Activated CD4-positive, alpha-beta T cell treated with anti-CD3 and anti-CD28 coated beads, Interleukin-2, amount 50 U/mL, for 24 hours (primary cell): ENCODE measurements at places on chromosomes 3 and 15.

DNA sequence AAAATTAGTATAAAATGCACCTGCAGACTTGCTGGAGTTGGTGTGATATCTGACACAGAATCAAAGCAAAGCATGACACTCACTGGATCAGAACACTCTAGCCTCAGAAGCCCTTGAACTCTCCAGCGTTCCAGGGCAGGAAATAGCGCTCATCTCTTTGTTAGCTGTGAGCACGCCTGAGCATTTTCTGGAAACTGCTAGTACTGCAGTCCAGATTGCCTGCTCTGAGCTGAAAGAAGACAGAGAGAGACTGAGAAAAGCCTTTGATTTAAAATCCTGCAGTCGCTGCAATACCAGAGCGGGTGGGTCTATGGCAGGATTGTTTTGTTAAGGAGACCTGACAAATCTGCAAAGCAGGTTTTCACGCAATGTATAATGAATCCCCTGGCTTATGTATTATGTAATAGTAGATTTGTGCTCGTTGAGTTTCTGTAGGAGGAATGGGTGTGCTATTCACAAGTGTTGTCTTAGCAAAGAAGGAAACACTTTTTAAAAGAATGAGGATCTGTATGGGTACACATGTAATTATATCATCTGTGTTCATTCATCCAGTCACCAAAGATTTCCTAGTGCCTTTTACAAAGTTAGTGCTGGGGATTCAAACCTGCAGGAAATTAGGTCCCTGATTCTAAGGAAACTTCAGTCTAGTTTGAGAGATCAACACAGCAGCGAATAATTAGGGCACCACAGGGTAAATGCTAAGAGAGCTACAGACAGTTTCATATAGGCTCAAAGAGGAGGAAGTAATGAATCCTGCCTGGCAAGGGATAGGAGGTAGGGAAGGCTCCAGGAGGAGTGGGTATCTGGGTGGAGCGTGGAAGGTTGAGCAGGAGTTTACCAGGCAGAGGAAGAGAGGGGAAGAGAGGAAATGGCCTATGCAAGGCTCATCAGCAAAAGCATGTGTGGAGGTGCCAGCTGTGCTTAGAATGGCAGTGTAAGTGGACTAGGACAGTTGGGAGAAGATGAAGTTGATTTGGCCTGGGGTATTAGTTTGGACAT is 26.1 kb upstream of the MGLL start:
- no peak for DNase-seq

- no peak for DNase-seq
Measured at GRCh38 chr3:191369616-191370010, 39.3 kb upstream of the UTS2B start.

DNA sequence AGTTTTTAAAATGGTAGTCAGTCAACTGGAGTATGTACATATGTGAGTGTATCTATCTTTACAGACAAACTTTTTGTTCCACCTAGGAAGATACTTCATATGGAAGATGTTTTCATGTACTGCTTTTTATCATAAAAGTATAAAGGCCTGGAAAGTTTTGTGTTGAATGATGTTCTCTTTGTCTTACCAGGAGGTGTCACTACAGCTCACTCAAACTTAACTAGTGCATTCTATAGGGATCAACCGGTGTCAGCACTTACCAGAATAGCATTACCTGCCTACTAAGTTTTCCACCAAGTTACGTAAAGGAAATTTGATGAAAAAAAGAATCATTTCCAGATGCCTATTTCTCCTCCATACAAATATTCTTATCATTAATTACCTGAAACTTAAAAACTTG is 522.6 kb upstream of the SEMA6D start:
- DNase-seq: no peak

DNA sequence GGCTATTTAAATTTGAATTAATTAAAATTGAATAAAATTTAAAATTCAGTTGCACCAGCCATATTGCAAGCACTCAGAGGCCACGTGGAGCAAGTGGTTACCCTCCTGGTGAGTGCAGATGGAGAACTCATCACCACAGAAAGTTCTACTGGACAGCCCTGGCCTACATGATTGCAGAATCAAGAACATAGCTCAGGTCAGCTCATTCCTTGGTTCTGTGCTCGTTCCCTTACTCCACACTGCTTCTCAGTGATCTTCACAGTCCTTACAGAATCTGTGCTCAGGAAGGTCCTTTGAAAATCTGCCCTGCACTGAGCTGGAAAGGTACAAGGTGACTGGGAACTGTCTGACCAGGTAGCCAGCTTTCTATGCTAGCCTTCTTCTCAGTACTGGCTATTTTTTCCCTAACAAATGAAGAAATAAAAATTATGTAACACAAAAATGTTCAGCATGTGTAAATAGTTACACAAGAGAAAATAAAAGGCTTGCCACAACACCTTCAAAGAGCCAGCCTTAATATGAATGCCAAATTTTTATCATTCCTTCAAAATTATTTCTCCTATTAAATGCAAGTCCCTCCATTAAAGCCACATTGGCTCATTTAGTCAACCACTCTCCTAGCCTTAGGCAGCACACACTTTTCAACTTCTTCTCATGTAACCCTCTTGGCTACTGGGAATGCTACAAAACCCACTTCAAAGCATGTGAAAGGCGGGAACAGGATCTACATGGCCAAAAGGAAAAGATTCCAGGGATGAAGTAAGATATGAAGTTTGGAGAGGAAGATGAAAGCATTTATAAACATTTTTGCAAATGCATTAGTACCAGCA is 326.4 kb upstream of the WNT5A start:
- DNase-seq: no peak

GRCh38 chr3:122510878-122511535 is 3.7 kb downstream of the KPNA1 start:
- DNase-seq: no peak

GRCh38 chr15:37929238-37929637 is 5.2 kb upstream of the TMCO5A start:
- DNase-seq: no peak

DNA sequence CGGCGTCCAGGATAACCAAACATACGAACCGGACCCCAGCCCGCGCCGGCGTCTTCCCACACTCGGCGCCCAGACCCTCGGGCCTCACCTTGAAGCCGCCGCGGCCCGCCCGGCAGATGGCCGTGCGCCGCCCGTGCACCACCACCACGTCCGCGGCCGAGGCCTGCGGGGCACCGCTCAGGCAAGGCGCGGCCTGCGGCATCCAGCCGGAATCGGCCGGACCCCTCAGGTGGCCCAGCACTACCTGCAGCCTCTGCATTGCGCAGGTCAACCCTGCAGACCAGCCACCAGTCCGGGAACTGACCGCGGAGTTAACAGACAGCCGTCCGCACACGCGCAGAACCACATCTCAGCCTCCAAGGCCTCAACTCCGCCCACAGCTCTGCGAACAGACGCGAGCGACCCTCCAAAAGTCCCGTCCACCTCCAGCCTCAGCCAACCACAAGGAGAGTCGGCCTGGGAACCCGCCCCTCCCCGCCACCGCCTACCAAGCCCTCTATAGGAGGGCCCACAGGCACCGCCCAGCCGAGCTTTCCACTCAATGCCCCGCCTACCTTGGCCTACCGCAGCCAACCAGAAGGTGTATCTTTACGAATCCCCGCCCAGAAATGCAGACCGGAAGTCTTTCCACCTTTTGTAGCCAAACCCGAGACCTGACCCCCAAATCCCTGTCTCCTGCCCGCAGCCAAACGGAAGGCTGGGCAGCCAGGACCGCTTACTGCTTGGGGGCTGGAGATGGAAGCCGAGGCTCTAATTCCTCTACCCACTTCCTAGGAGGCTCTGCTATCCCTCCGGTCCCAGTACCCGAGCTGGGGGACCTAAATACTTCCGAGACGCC is at the start of gene ACAA1:
Gene ACAA1 (minus strand): TSS at position 351 of the 838 bp plus-strand sequence. CDS start 92 bp downstream, at position 259.
- peak; percentile 98 for DNase-seq

DNA sequence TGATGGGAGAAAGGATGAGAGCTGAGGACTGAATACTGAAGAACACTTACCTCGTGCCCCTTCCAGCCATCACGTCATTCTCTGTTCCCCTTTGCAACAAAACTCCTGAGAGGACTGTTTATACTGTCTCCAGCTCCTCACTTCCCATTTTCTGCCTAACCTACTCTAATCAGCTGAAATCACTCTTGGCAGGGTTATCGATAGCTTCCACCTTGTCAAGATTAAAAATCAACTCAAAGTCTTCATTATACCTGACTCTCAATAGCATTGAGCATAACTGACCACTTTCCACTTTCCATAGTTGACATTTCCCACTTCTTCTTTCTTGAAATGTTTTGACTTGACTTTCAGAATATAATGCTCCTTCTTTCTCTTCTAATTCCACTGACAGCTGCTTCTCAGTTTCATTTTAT is 4.3 kb downstream of the BTBD1 start:
- DNase-seq: no peak

DNA sequence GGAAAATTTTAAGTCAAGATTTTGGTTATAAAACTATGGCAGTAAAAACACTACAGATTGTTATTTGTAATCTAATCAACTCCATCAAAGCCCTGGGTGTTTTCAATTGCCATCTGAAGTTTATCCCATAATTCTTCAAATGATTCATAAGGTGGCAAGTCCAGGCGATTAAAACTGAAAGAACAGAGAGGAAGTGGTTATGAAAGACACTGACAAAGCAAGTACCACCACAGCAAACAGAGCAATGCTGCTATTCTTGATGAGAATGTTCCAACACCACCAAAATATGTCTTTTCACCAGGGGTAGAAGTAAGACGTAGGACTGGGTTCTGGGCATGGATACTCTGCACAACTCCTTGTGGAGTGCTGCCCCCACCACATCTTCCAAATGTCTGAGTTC is 86.9 kb upstream of the PRTG start:
- DNase-seq: no peak

DNA sequence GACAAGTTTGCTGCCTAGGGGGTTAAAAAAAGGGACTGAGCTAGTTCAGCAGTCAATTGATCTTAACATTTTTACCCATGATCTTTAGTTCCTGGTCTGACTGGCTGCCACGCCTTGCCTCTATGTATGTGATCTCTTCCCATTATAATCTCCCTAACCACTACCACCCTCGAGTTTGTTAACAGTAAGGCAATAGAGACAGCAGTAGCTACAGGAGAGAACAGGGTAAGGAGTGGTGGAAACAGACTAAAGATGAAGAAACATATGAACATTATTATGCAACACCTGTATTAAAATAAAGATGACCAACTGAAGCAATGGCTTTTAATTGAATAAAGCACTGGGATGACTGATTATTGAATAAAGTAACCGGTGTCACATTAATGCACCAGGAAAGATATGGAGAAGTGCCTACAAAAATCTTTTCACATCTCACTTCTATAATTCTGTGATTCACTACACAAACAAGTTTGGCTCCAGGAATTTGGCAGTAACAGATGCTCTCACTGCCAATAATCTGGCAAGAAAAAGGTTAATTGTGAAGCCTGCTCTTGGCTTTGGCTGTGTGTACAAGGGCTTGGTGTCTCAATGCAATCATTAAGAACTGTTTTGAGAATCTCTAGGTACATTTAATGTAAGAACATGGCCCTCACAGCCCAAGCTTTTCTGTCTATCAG is 95.7 kb downstream of the HHLA2 start:
- no peak for DNase-seq

GRCh38 chr15:96341513-96342405 is 11.3 kb downstream of the NR2F2 start:
- no peak for DNase-seq

DNA sequence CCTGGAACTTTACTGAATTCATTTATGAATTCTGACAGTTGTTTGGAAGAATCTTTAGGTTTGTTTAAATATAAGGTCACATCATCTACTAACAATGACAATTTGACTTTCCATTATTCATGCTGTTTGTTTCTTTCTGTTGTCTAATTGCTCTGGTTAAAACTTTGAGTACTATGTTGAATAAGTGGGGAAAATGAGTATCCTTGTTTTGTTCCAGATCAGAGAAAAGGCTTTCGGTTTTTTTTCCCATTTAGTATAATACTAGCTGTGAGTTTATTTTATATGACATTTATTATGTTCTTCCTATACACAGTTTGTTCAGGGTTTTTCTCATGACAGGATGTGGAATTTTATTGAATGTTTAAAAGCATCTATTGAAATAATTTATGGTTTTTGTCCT is 11.3 kb upstream of the TUBGCP5 start:
- DNase-seq: no peak

DNA sequence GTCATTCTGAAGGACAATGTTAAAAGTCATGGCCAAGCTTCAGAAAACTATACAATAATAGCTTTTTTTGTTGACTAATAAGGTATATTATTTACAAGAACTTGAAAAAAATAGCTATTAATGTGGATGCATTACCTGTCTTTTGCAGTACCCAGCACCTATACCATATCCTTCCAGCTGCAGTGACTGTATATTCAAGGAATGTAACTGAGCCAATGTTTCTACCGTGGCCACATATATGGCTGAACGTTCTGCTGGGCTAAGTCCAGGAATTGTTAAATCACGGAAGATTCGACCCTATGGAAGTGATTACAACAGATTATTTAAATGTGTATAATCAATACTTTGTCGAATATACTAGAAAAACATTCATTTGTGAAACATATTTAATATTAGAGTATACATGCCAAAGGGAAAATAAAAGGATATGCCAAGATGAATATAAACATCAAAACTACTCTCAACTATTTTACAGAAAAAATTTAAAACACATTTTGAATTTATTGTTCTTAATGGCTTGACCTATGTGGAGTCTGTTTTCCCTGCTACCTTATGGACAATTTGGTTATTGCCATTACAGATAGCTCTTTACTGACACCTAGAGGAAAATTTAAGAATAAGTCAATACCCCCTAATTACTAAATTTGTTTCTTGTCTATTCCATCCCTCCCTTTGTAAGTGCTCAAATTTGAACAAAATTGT is 17.6 kb downstream of the ACAD11 start:
- no peak for DNase-seq

DNA sequence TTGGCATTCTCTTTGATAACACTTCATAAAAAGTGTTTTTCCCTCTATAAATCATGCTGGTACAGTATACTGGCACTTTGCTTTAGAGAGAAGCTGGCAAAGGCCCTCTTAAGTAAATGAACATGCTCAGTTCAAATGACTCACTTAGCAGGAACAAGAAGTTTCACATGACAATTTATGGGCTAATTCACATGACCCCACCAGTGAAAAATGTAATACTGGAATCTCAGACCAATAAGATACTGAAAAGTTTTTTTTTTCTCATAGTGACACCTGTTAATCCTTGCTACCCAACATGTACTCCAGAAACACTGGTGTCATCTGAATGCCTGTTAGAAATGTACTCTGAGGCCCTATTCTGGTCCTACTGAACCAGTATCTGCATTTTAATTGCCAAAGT is 13.9 kb downstream of the BTBD1 start:
- DNase-seq: no peak

DNA sequence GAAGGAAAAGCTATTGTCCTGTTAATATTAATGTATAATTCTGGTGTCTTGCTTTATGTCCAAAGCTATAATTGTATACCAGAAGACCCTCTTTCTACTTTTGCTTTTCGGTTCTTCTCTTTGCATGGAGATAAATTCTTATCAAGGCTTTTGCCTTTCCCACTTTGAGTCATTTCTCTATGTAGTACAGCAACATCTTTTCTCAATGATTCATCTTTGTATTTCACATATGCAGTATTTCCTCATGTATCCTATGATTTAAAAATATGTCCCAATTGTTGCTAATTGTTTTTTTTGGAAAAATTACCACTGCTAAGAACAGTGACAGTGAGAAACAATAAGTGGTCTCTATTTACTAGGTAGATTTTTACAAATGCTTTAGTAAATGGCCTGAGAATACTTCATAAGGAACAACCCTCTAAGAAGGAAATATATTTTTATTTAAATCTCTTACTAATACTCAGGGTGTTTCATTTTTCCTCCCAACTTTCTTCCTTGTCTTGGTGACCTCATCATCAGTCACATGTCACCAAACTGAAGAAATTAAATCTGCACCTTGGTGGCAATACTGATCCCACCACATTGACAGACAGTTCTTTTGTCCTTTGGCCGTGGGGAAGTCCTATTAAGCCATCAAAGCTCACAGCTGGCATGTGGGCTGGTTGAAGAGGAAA is 290.6 kb downstream of the SATB1 start:
- no peak for DNase-seq
